Ecto neural progenitor cell (in vitro differentiated cells): ENCODE measurements at places on chromosomes 3 and 15.

DNA sequence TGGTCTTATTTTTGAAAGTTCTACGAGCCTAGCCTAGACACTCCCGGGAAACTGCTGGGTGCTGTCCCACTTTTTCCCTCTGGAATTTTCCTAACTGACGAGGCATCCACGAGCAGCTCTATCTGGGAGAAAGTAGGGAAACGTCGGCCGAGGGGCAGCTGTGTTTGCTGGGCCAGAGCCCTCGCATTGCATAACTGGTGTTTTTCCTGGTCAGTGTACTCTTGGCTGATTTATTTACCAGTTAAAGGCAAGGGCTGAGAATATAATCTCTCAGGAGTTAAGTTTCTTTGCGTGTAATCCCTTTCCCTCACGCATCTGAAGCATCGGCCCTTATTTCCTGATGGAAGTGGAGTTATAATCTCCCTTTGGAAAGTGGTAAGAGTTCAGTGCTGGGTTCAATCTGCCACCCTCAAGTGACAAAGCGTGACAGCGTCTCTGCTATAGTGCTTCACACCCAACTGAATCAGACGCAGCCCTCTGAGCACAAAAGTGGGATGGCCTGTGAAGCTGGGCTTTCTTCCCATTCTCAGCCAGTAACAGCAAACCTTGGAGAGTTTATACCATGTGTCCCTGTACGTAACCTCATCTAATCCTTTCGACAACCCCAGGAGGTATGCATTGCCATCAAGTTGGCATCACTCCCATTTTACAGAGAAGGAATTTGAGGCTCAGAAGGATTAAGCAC, 311.5 kb downstream of the RORA start:
- no peak for DNase-seq

- no peak for DNase-seq
Measured at GRCh38 chr3:128864351-128864811, 15.0 kb upstream of the ACAD9 start.

GRCh38 chr15:96031426-96032110, 298.9 kb upstream of the NR2F2 start:
- no peak for DNase-seq

GRCh38 chr3:105691633-105692032, 177.2 kb downstream of the CBLB start:
- no peak for DNase-seq

- DNase-seq, result no peak
Measured at GRCh38 chr3:192917028-192917403, 640 bp downstream of the MB21D2 start.

- no peak for DNase-seq
Measured at GRCh38 chr15:81118361-81118760, 15.7 kb upstream of the CFAP161 start.

DNA sequence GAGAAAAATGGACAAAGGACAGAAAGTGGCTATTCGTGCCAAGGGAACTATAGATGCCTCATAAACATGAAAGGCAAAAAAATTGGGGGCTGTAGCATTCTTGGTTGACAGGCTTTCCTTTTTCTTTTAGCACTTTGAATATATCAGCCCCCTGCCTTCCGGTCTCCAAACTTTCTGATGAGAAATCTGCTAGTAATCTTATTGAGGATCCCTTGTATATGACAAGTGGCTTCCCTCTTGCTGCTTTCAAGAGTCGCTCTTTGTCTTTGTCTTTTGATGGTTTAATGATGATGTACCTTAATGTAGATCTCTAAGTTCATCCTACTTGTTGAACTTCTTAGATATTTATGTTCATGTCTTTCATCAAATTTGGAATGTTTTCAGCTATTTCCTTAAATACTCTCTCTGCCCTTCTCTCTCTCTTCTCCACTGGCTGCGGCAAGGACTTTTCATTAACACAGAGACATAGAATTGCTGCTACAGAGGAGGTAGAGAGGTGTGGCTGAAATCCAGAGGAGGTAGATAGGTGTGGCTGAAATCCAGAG, 59.4 kb upstream of the EPHB3 start:
- no peak for DNase-seq

DNA sequence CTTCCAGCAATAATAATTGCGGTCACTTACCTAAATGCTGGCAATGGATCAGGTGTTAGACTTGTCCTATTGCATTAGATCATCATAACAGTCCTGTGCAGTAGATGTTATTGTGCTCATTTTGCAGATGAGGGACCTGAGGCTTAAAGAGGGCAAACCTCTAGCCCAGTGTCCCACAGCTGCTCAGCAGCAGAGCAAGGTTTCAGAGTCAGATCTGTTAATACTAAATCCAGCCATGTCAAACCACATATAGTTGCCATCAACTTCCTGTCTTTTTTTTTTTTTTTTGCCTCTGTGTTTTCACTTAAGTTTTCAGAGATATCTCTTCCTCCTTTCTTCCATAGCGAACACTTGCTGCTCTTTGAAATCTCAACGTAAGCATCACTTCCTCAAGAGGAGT, 12.1 kb downstream of the FEZF2 start:
- no peak for DNase-seq

- no peak for DNase-seq
Measured at GRCh38 chr3:8780279-8780678, 10.9 kb upstream of the OXTR start.

DNA sequence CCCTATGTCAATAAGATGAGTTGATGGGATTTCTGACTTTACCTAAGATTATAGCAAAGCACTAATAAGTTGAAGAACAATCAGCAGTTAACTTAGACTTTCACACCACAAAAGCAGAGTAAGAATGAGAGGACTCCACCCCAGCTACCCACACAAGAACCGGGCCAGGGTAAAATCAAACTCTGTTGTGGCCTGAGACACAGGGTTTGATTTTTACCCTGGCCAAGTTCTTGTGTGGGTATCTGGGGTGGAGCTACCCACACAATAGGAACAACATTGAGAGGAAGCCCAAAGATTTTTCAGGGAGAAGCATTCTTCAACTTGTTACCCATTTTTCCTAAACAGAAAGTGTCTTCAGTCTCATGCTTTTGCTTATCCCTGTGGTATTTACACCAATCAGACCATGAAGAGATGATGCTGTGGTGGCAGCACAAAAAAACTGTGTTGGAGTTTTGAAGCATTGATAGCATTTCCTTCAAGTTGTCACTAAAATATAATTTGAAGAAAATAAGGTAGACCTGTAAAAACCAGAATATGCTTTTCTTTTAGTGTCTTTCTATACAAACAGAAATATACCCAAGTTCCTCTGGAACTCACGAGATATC, 25.6 kb downstream of the CPOX start:
- DNase-seq, result no peak
